ENCODE measurements at places on chromosomes 1 and 21.

GRCh38 chr1:117606649-117607430, 992 bp downstream of the TENT5C start:
- DNase-seq: no peak

DNA sequence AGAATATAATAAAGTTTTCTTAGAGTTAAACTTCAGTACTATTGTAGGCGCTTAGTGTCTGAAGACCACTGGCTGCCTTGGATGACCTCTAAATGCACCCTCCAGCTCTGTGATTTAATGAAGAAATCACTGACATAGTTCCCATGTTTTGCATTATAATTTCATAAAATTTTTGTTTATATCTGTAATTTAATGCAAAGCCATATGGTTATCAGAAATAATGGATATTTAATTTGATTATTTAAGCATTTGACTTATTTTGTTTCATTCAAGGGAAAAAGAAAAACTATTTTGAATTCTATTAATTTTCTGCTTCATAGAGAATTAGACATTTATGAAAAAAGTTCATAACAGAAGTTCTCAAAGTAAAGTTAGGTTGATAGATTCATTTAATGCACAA, 18.6 kb downstream of the CRB1 start:
- DNase-seq: no peak

DNA sequence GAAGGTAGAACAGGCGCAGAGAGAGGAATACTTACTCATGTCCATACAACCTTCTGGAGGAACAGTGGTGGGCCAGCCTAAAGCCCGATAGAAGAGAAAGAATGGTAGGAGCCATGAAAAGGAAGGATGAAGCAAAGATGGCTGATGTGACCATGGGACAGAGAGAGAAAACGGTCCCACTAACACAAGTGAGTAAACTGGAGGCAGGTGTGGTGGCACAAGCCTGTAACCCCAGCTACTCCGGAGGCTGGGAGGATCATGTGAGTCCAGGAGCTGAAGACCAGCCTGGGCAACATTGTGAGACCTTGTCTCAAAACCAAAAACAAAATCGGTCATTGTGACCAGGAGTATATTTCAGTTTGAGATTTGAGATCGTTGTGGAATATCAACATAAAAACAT, 49.4 kb downstream of the C1orf198 start:
- DNase-seq: no peak

GRCh38 chr1:29549001-29549400, 312.7 kb downstream of the PTPRU start:
- DNase-seq: no peak

DNA sequence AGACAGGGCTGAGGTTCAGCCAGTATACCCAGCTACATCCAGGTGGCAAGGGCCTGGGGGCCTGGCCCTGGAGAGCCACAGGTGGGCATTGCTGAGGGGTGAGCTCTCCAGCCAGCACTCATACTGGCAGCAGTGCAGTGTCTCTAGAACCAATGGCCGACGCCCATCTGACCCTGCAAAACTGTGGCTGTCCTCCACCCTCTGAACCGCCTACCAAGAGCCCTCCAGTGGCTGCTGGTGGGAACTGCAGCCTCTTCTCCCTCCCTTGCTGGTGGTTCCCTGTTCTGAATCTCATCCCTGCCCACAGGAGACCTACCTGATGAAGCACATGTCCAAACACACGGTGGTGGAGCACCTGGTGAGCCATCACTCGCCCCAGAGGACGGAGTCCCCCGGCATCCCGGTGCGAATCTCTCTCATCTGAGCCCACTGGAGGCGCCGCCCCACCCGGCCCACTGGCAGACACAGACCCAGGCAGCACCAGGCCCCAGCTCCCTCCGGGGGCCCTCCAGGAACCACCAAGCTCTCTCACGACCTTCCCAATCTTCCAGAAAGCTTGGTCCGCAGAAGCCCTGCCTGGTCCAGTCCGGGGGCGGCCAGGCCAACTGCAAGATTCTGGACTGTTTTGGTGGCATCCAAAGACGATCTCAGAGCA, 22.1 kb downstream of the A3GALT2 start:
- no peak for DNase-seq

GRCh38 chr21:37557261-37557950, 190.8 kb downstream of the DYRK1A start:
- DNase-seq: no peak

GRCh38 chr21:34009193-34009592, 64.2 kb upstream of the MRPS6 start:
- DNase-seq: no peak

- DNase-seq: no peak
These were observed 3.0 kb downstream of the MMEL1 start for GRCh38 chr1:2629627-2630497.

DNA sequence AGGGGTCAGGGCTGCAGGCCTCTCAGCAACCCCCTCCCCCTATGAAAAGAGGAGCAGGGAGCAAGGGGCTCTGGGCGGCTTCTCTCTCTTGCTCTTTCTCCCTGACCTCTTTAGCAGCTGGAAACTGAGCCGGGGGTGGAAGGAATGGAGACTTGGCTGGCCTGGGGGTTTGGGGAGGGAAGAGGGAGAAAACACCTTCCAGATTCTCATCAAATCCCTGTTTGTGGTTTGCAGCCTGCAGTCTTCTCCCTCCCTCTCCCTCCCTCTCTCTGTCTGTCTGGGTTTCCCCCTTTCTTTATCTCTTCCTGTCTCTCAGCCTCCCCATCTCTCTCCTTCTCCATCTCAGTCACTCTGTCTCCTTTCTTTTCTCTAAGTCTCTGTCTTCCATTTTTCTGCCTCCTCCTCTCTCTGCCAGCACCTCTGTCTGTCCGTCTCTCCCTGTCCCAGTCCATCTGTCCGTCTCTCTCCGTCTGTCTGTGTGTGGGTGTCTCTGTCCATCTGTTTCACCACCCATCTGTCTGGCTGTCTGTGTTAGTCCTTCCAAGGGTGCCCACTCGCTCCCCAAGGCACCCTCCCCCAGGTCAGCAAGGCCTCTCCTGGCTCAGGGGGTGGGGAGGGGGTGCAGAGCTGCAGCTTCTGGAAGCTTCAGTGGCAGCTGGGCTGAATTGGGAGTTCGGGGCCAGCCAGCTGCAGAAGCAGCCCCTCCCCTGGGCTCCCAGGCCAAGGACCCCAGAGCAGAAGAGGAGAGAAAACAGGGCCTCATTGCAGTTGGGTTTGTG, 6.2 kb downstream of the AHDC1 start:
- DNase-seq: no peak

DNA sequence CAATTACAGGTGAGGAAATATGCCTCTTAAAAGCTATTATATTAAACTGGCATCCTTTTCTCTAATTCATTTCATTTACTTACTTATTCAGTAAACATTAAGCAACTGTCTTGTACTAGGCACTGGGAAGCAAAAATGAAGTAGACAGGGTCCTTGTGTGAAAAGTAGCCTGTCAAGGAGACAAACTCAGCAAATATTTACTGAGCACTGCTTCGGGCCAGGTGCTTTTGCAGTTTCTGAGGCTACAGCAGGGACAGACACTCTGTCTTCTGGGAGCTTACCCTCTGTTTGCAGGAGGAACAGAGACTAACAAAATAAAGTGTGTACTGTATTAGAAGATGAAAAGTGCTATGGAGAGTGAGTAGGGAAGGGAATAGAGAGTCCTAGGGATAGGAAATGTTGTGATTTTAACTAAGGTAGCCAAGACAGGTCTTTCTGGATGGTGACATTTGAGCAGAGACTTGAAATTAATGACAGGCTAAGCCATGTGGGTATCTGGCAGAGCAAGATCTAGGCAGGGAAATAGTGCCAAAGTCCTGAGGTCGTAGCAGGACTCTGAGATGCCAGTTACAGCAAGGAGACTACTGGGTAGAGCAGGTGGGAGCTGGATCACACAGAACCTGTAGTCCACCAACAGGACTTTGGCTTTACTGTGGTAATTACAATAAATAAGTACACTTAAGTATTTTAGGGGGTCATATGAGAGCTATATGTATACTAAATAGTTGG, 133.0 kb downstream of the ITSN1 start:
- no peak for DNase-seq

- DNase-seq: peak; percentile 75
These were observed 37.7 kb upstream of the DDAH1 start for GRCh38 chr1:85502625-85503083.

DNA sequence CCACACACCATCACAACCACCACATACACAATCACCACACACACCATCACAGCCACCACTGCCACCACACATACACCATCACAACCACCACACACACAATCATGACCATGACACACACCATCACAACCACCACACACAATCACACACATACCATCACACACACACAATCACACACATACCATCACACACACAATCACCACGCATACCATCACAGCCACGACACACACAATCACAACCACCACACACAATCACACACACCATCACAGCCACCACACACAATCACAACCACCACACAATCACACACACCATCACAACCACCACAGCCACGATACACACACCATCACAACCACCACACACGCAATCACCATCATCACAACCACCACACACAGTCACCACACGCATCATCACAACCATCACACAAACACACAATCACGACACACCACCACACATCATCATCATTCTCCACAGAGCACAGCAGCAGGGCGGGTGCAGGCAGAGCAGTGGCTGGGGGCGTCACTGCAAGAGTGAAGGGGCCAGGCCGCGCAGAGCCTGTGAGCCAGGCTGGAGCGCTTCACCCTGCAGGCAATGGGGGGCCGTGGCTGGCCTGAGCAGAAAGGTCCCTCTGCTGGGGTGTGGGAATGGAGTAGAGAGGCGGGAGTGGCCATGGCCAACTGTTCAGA, 32.6 kb downstream of the CDCP2 start:
- no peak for DNase-seq

- DNase-seq: no peak
These were observed 506.0 kb downstream of the BRINP3 start for GRCh38 chr1:189971656-189972055.

GRCh38 chr21:41975391-41976272, 21.8 kb upstream of the C2CD2 start:
- no peak for DNase-seq

- DNase-seq: no peak
These were observed 2.1 kb downstream of the LRRC42 start for GRCh38 chr1:53948291-53948690.

GRCh38 chr1:167543199-167543990, 10.2 kb downstream of the CREG1 start:
- no peak for DNase-seq

GRCh38 chr1:69038379-69038778, 529.3 kb upstream of the LRRC7 start:
- DNase-seq: no peak

- DNase-seq: no peak
These were observed 519 bp downstream of the FNBP1L start for GRCh38 chr1:93448292-93448982.

DNA sequence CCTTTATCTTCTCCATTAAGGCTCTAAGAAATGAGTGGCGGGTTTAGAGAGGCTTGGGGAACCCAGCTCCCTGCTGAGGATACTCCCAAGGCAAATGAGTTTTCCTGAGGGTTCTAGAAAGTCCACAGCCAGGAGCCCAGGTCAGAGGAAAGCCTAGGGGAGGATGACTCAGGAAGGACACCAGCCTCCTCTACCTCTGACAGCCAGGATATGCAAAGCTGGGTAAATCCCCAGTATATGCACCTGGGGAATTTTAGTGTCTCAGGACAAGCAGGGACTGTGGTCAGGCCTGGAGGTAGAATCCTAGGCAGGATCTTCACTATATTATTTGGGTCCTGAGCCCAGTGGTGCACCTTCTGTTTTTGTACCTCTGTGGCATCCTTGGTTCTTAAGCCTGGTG, 23.5 kb upstream of the WNT4 start:
- DNase-seq: no peak

- no peak for DNase-seq
These were observed 36.4 kb downstream of the SLC35F3 start for GRCh38 chr1:233940908-233941307.

Data from smooth muscle cell of the brain vasculature (primary cell).